ENCODE measurements at places on chromosomes 16 and 17.
A peak's percentile ranks its signal among the peaks of the same experiment; 100 is the strongest.

GRCh38 chr16:27879601-27880247, 183.8 kb downstream of the GSG1L start:
- DNase-seq: no peak

- no peak for DNase-seq
Measured at GRCh38 chr17:32854207-32854606, 22.7 kb downstream of the MYO1D start.

GRCh38 chr16:64417711-64418227, 704.1 kb downstream of the CDH11 start:
- no peak for DNase-seq

DNA sequence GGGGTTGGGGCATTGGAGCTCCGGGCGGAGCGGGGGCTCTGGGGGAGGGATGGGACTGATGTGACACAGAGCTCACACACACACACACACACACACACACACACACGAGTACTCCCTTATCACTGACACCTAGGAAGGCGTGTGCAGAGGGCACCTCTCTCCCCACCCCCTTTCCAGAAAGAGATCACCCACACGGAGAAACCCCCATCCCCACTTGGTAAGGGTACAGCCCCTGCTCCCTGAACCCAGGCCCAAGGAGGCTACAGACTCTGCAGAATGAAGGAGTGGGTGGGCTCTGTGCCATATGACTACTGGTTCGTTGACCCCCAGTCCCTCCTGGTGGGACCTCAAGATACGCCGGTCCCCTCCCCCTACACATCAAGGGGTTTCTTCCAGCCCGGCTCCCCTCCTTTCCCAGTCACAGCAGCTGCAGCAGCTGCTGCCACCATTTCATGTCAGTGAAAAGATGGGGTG, 8.7 kb upstream of the ARHGAP23 start:
- DNase-seq: no peak

DNA sequence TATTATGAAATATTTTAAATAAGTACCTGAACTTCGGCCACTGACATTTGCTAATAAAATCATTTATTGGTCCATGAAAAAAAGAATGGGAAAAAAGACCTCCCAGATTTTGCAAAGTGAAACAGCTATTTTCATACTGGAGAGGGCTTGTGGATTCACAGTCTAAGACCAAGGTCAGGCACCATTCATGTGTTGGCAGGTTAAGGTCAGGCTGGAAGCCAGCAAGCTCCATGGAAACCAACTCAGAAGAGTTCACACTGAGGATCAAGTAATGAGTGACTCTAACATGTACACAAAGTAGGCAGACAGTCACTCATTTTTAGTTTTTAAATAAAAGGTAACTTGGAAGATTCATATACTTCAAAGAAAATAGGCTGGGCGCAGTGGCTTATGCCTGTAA, 3.4 kb downstream of the DNAJA2 start:
- DNase-seq: no peak

DNA sequence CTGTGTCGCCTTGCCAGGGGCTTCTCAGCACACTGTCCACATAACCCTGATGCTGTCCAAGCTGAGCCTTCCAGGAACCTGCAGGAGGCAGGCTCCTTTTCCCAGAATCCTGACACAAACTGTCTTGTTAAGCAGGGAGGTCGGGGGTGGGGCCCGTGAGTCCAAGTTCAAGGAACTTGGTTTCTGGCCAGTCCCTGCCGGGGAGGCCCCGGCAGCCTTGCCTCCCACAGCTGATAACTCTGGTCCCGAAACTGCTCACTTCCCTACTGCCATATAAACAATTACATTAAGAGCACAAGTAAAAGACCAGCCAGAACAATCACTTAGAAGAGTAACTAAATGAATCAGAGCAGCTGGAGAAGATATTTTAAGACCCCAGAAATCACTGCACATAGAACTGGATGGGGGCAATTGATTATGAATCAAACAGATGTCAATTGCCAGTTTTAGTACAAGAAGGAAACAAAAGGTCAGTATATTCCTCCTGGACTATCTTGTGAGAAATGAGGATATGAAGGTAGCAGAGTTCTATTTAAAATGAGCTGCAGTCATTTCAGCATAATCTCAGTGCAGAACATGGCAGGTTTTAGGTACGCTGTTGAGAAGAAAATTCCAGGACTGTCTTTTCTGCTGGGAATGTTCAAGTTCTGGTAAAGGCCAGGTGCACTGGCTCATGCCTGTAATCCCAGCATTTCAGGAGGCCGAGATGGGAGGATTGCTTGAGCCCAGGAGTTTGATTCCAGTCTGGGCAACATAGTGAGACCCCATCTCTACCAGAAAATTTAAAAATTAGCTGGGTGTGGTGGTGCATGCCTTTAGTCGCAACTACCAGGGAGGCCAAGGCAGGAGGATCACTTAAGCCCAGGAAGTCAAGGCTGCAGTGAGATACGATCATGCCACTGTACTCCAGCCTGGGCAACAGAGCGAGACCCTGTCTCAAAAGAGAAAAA, 169.8 kb downstream of the PITPNC1 start:
- no peak for DNase-seq

DNA sequence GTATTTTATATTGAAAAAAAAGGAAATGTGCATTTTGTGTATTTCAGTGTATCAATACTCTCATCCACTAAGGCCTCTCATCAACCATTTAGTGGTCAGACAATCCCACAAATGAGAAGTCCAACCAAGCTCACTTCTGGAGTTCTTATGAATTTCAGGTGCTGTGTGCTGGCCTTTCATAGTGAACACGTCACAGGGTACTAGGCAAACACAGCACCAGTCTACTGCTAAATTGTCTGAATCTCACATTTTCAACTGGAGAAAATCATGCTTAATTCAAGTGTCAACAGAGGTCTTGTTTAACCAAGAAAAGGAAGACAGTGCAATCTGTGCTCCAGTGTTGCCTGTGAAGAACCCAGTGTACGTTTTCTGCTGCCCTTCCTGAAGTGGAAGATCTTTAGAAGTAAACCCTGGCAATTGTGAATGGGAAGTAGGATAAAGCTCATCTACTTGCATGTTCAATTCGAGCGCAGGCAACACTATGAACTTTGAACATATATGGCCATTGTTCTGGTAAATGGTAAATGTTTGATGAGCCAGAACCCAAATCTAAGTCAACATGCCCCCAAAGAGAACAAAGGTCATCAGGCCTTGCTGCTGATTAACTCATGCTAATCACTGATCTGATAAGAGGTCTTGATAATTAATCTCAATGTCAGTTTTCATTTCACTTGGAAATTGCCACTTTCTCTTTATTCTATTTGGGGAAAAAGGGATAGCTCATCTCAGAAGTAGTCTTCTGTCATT, 439.2 kb upstream of the SOX9 start:
- DNase-seq: no peak

DNA sequence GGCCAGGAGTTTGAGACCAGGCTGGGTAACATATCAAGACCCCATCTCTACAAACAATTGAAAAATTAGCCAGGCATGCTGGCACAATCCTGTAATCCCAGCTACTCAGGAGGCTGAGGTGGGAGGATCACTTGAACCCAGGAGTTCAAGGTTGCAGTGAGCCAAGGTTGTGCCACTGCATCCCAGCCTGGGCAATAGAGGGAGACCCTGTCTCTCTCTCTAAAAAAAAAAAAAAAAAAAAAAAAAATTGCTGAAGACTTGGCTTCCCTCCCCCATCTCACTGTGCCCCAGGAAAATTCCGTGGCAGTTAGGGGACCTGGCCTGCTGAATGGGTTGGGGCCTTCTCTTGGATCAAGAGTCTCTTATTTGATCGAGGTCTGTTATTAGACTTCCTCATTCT, at the start of gene ODF4:
TSS of gene ODF4 (plus strand) at position 301 of the 400 bp plus-strand sequence. CDS start 212 bp downstream, outside the sequence.
- DNase-seq: no peak

- DNase-seq: no peak
Measured at GRCh38 chr17:17818088-17818526, 18.7 kb downstream of the SREBF1 start.

DNA sequence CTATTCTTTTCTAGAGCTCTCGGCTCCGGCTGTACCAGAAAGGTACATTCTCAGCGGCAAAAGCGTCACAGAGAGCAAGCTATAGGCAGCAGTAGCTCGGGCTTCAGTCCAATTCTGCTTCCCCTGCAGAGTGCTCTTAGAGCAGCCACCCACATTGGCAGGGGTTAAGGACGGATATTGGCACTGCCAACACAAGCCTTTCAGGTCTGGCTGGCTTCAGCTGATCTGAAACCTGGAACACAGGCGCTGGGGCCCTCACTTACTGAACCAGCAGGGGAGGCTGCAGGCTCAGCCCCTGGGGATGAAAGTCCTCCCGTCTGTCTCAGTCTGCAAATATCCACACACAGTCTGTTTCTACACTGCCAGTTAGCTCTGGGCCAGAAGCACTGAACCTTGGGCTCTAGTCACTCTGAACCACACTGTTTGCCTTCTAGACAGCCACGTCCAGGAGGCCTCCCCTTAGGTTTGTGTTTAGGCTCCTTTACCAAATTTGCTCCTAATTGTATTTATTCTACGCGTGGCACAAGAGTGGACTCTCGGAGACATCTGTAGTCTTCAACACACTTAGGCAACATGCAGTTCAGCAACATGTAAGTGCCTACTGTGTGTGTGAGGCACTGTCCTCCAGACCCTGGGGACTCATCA, 40.1 kb downstream of the HIC1 start:
- no peak for DNase-seq

DNA sequence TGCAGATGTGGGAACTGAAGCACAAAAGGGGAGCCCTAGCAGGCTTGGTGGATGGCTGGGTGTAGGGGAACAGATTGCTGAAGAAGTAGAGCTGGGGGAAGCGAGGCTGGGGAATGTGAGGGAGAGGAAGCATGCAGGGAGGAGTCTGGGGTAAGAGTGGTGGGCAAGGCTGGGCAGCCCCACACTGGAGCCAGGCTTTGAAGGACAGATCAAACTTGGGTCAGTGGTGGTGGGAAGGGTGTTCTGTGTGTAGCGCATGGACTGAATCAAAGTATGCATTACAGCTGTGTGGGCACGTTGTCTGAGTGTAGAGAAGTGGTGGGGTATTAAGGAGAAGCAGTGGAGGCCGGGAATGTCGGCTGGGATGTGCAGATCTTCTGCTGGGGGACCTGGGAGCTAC, 116.0 kb downstream of the CYLD start:
- DNase-seq: no peak

DNA sequence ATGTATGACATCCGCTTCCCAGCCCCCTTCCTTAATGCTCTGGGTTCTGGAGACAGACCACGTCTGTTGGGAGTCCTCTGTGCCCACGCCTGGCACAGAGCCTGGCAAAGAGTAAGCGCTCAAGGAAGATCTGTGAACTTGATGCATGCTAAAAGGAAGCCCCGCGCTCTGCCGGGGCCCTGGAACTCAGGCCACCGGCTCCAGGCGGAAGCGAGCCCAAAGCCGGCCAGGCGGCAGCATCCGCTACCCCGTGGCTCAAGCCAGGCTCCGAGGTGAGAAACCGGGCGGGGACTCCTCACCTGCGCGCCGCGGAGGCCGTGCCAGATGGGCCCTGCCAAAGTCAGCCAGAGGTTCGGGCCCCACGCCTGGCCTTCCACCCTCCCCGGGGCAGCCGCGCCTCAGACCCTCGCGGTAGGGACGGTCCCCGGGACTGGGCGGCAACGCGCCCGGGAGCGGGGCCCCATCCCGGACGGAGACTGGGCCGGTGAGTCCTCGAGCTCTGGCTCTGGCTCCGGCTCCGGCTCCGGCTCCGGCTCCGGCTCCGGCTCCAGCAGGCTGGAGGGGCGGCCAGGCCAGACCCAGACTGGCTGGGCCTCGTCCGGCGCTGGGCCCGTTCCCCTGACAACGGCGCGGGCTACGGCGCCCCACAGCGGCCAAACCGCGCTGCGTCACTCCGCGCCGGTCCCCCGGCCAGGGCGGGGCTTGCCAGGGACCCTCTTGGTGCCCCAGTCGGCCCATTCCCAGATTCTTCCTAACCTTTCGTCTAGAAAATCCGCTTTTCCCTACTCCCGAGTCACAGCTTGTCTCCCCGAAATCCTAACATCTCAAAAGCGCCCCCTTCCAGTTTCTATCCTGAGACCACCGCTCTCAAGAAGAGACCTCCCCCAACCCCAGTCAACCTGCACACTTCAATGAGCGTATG, at the start of gene ZDHHC1:
TSS of gene ZDHHC1 (minus strand) at position 606 of the 922 bp plus-strand sequence. CDS start 8,702 bp downstream, outside the sequence.
- peak; percentile 76 for DNase-seq

DNA sequence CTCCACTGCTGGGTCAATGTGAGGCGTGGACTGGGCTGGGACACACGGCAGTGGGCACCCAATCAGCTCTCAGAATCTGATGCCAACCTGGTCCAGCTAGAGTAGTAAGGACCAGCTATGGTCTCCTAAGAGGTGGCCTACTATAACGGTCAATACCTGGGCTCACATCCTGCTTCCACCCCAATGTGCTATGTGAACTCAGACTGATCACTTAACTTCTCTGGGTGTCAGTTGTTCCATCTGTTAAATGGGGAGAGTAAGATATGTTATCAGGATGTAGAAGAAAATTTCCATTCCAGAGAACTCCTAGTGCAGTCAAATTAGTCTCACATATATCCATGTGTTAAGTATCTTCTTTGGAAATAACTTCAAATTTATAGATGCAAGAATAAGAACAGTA, 14.2 kb downstream of the FAM117A start:
- no peak for DNase-seq

GRCh38 chr17:21025451-21025850, 17.4 kb downstream of the USP22 start:
- DNase-seq: no peak

DNA sequence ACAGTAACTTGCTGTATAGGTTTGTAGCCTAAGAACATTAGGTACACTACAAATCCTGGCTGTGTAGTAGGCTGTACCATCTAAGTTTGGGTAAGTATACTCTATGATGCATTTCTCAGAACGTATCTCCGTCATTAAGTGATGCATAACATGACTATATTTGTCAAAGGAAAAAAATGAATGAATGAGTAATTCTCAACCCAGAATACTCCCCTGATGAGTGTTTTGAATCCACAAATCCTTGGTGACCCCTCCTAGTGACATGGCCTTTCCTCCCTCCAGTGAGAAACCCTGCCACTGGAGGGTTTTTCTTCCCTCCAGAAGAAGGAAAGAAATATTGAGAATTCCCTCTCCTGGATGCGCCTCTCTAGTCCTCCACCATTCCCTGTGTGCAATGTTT, 24.0 kb upstream of the SALL1 start:
- DNase-seq: no peak

- DNase-seq: no peak
Measured at GRCh38 chr17:32917842-32918241, 10.1 kb upstream of the TMEM98 start.

DNA sequence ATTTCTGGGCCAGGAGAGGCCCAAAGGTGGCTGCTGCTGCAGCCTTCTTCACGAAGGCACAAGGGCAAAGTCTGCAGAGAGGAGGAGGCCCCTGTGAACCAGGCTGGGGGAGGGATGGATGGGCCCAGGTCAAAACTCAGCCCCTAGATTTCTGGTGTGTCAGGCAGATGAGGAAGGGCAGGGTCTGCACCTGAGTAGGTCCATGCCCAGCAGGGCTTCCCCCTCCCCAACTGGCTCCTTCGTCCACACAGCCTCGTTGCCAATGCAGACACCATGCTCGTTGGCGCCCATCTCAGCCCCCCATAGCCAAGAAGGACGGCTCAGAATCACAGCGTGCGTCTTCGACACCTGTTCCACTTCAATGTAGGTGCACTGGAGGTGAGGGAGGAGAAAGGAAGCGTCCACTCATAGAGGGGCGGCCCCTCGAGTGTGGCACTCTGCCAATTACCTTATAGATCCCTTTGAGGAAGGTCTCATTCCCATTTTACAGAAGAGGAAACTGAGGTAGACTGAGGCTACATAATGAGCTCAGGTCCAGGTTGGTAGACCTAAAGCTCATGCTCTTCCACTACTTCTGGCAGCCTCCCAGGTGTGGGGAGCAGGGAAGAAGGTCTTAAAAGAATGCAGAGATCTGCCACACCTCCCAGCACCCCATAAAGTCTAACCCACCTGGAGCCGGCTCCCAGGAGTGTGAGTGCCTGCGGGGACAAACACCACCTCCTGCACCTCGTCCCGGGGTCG, 902 bp downstream of the SCRN2 start:
- DNase-seq: no peak
